ENCODE measurements at places on chromosomes 2 and 18. TPM values are rescaled to one million over a fixed set of nuclear protein-coding genes. Genes with fewer than 3 reads are reported as not detected.

Gene REEP1
- total RNA-seq: 0.28 TPM

Gene GAL3ST2
- total RNA-seq: 0.16 TPM

Gene L3MBTL4
- 0.18 TPM for total RNA-seq

Gene SCTR
- not detected for total RNA-seq

Gene CRYGC
- not detected for total RNA-seq

Gene ZC3H8
- total RNA-seq: 29.7 TPM

Gene CABYR
- total RNA-seq: 1.7 TPM

Gene TTN
- total RNA-seq: 0.80 TPM

DNA sequence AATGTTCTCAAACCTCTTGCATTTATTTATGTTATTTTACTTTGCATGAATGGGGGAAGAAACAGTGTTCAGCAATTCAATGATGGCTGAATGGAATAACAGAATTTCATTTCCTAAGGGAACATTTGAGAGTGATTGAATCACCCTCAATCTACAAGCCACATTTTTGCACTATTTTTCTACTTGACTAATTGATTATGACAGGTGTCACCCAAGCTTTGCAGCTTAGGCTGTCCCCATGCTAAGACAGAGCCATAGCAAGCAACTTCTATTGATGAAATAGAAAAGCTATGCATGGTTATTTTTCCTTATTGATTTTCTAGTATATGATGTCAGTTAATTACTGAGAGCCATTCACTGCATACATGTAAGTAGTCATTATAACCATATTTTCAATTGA, 795.7 kb downstream of the DCC start:
- no peak for DNase-seq

DNA sequence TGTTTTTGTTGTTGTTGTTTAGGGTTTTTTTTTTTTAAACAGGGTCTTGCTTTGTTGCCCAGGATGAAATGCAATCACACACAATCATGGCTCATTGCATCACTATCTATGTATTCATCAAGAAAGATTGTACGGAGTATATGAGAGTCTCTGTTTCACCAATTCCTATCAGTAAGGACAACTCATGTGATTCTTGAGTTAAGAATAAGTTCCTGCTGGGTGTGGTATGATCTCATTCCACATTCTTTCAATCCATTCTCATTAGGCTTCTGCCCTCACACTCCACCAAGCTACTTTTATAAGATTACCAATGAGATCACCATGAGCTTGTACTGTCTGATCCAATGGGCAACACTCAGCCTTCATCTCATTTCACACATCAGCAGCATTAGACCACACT, 9.1 kb upstream of the AP1S3 start:
- no peak for DNase-seq

DNA sequence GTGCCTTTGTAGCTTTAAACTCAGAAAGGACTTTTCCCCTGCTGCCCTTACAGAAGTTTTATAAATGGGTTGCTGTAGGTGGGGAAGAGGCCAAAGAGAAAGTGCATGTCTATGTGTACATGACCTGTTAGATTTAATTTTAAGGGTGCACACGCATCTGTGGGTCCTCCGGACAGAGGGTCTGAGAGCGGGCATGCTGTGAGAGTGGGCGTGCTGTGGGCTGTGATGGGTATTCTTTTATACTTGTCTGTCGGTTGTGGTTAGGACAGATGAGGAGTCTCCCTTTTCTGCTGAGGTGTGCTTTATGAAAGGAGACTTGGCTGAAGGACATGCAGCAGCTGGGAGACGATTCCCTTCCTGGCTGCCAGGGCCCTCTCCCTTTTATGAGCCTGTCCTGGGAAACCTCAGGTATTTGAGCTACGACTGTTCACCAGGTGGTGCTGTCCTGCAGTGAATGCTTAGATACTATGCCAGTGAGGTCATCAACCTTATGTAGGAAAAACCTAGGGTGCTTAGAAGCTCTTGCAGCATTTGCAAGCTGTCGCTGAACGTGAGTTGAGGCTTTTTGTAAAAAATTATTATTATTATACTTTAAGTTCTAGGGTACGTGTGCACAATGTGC, 67.5 kb downstream of the TANC1 start:
- peak; percentile 17 for DNase-seq

- DNase-seq: no peak
Observed at GRCh38 chr2:14516844-14517243, 115.7 kb upstream of the LRATD1 start.

DNA sequence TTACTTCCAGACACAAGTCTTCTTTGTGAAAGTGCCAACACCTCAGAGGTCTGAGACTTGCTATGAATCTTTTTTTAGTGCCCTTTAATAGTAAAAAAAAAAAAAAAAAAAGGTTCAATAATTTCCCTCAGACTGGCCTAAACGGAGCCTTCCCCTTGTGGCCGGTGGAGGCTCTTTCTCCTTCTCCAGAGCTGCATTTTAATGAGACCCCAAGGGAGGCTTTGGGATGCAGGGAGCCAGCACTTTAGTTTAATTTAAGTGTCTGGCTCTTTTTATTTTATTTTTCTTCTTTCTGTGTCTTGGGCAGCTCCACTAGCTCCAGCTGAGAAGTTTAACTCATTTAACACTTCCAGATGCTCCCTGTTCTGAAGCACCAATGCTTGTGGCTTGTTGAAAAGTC, 67.8 kb upstream of the MAPK4 start:
- no peak for DNase-seq

- DNase-seq: no peak
Observed at GRCh38 chr2:27752551-27753237, 18.8 kb upstream of the MRPL33 start.

- no peak for DNase-seq
Observed at GRCh38 chr2:51778806-51779205, 746.9 kb upstream of the NRXN1 start.

GRCh38 chr2:101974663-101975062, 17.1 kb upstream of the IL1R2 start:
- no peak for DNase-seq

GRCh38 chr2:46669996-46670793, 190.8 kb downstream of the TMEM247 start:
- DNase-seq: no peak

DNA sequence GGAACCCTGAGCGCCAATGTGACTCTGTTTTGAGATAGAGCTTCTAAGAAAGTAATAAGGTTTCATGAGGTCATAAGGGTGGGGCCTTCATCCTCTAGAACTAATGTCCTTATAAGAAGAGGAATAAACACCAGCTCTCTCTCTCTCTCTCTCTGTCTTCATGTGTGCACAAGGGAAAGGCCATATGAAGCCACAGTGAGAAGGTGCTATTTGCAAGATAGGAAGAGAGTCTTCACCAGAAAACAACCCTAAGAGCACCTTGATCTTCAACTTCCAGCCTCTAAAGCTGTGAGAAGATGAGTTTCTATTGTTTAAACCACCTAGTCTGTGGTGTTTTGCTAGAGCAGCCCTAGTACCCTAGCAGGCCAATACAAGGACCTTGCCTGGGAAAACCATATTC, 55.8 kb downstream of the DOCK10 start:
- DNase-seq: no peak

DNA sequence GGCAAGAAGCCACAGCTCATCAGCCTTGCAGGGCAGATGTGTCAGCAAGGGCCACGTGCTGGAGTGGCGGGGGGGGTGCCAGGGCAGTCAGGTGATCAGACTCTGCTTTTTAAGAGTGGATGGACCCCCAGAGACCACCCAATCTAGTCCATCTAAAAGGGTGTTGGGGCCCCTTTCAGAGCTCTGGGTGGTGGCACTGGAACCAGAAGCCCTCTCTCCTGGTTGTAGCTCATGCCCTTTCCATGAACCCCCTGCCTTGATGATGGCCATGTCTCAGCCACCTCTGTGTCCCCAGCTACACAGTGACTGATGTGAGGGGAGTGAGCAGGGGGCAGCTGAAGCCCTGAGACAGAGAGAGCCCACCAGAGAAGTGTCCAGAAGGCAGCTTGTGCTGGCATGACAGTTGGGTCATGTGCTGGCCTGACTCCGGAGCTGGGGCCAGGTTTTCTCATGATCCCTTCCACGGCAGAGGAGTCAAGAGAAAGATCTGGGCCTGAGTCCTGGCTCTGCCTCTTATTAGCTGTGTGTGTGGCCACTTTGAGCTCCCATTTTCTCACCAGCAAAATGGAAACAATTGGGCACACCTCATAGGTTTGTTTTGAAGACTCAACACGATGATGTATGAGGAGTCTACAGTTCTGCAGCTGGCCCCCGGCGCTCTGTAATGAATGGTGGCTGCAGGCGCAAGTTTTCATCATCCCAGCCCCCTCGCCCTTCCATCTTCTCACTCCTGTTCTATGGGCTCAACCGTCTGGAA, 195.7 kb downstream of the ZFP36L2 start:
- no peak for DNase-seq

GRCh38 chr2:46642218-46642617, 162.9 kb downstream of the TMEM247 start:
- no peak for DNase-seq

DNA sequence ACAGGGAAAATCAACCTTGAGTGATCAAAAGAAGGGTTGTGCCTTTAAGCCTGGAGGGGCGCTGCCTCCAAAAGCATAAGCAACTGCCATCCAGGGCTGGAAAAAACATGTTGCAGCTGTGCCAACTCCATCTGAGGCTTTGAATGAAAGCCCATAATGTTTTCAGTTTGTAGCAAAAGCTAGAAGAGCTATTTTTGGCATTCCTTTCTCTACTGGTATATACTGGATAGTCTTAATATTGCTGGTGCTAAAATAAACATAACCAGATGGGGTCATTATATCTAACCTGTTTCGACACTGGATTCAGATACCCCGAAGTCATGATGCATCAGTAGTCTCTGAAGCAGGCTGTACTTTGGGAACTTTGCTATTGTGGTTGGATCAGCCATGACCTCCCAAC, 25.1 kb downstream of the ANXA4 start:
- DNase-seq: no peak

GRCh38 chr2:6627316-6627715, 238.4 kb downstream of the CMPK2 start:
- no peak for DNase-seq

GRCh38 chr2:50791271-50791670, 240.7 kb downstream of the NRXN1 start:
- no peak for DNase-seq

DNA sequence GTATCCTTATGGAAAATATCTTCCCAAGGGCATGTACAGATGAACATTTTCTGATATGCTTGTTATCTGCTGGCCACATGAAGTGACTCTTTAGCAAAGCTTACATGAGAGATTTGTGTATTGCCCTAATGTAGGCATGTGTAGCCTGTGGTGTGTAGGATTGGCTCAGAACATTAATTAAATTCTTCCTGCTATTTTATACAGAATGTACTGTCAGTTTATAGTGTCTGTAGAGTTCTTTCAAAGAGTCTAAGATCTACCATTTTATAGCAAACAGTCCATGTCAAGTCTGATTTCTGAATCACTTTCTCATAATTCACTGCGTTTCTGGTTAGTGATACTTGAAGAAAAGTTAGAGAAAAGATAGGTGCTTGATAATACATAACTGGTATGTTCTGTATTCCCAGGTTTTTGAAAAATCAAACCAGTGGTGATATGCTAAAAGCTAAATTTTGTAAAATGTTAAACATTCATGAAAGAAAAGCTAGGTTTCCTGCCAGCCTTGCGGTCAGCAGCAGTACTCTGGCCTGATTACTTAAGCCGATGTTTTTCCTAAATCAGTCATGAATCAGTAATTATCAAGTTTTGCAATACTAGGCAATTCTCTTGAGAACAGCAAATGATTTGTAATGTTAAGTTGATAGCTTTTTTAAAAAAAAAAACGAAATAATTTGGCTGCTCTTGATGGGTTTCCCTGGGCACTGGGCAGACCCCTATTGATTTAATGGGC, 30.9 kb upstream of the EFEMP1 start:
- no peak for DNase-seq

GRCh38 chr2:164593959-164594358, 27.3 kb downstream of the GRB14 start:
- DNase-seq: no peak

DNA sequence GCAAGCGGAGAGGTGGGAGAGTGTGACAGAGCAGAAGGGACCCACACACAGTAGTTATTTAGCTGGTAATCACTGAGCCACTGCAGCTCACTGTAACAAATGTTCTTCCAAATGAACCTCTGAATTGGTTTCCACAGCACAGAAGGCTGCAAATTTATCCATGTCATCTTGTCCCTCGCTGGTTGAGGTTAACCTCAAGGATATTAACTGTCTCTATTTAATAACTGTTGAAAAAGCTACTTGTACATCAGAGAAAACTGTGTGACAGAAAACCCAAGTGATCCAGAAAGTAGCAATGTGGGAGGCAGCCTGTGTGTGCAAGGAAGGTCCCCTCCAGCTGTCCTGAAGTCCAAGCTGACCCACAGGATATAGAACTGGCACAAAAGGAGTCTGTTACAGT, 153.6 kb downstream of the DSEL start:
- no peak for DNase-seq

- no peak for DNase-seq
Observed at GRCh38 chr2:175619179-175620045, 382.7 kb downstream of the LNPK start.

DNA sequence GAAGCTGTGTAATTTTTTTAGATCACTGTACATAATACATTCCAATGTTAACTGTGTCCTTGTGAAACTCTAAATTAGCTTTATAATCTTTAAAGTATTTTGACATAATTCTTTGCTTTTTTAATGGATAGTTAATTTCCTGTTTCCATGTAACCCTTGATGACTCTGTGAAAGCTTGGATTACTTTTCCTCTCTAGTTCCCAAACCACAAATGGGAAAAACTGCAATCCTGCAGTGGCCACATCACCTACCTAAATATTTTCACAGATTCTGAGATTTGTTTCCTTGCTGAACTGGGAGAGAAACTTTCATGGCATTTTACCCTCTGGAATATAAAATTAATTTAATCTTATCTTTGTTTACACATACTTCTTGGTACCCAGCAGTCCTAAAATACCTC, 161.6 kb upstream of the CCDC68 start:
- DNase-seq: no peak

DNA sequence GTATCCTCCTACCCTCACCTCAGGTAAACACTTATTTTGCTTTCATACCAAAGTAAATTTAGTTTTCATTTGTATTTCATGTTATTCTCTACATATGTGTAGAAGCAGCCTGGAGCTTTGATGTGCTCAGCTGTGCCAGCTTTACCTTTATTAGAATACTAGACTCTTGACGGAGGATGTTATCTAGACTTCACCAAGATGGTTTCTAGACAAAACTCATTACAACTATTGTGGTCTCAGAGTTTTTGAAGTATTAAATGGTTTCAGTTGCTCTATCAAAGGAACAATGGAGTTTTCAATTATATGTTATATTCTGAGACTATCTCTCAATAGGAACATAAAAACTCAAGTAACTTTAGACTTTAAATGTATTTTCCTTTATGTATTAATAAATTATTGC, 5.0 kb upstream of the IL18RAP start:
- no peak for DNase-seq

GRCh38 chr2:9346885-9347284, 76.4 kb downstream of the ITGB1BP1 start:
- DNase-seq: no peak

- DNase-seq: no peak
Observed at GRCh38 chr2:48126162-48126561, 219.9 kb upstream of the FBXO11 start.

- DNase-seq: no peak
Observed at GRCh38 chr2:219707496-219708285, 80.3 kb downstream of the SLC4A3 start.

Data from CD8-positive, alpha-beta memory T cell (primary cell).